ENCODE measurements at places on chromosomes 1 and 21.

GRCh38 chr1:200206761-200207160 lies 179.3 kb downstream of the NR5A2 start:
- DNase-seq: no peak

- no peak for DNase-seq
Measured at GRCh38 chr1:180264595-180264994, 34.5 kb downstream of the LHX4 start.

DNA sequence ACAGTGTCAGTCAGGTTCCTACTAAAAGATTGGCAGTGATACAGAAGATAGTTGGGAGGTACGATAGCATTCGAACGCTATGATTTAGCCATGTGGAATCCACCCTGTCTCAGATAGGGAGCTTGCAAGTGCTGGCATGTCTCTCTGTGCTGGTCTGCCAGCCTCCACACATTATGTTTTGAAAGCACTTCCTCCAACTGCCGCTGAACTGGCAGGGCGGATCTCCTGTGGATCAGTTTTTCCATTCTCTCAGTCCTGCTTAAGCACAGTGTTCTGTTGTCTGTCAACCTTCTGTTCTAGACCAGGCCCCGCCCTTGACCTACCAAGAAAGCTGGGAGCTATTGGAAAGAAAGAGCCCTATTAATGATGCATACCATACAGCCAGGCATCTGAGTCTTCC lies 65.5 kb upstream of the PALMD start:
- DNase-seq: no peak

GRCh38 chr21:25115021-25115420 lies 492.3 kb downstream of the MRPL39 start:
- no peak for DNase-seq

DNA sequence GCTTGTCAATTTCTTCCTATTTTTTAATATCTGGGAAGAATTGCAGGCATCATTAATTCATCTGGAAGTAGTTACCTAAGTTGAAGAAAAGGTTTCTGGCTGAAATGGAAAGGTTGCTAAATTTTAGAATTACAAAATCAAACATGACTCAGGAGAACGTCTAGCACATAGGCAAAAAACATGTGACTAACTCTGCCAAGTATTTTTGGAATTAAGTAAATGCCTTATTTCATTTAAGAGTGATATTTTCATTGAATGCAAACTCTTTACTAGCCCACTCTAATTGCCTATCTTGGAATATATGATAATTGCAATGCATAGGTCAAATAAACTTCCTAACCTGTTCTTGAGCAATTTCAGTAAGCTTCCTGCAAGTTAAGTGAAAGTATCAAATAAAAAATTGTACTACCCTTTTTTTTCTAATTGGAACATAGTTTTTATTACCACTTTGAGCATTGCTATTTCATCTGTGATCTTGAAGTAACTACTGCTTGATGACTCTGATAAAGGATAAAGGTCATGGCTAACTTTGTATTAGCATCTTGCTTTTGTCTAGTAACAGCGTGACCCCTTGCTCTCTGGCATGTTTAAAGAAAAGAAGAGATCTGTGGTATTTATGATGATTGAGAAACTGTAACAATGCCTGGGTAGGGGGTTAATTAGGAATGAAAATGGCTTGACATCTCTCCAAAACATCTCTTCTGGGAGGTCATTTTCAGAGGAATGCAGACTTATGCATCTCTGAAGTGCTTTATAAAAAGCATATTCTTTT lies 208.3 kb upstream of the NCAM2 start:
- no peak for DNase-seq
